ENCODE measurements at places on chromosomes 4 and X. TPM values are rescaled to one million over a fixed set of nuclear protein-coding genes. Genes with fewer than 3 reads are reported as not detected.
A peak's percentile ranks its signal among the peaks of the same experiment; 100 is the strongest.

- H3K4me3 ChIP-seq = no peak overlapping the region
- DNase-seq = no peak
- H3K27ac ChIP-seq = no peak overlapping the region
Observed at GRCh38 chrX:116657071-116657470, 194.3 kb upstream of the CT83 start.

DNA sequence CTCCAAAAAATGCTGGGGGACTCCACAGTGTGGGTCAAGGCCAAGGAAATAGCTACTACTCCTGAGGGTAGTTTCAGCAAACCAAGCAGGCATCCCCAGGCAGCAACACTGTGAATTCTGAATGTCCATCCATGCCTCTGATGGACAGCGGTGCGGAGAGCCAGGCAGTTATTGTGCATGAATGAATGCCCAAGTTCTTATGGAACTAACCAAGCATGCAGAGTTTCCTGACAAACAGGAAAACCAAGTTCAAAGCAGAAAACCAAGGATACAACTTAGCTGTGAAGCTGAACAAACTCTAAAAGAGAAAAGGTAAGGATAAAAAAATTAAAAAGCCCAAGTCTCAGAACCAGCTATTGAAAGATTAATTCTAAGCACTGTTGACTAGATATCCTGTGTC is 642.6 kb upstream of the HS3ST1 start:
- no peak overlapping the region for H3K4me3 ChIP-seq
- no peaks in the 10 kb centered on the region for H3K36me3 ChIP-seq
- H3K4me1 ChIP-seq = no peaks in the 10 kb centered on the region
- no peaks in the 10 kb centered on the region for H3K27me3 ChIP-seq
- no peak for DNase-seq

GRCh38 chrX:9285342-9285771 is 179.5 kb upstream of the TBL1X start:
- no peaks in the 10 kb centered on the region for H3K36me3 ChIP-seq
- no peaks in the 10 kb centered on the region for H3K4me1 ChIP-seq
- no peaks in the 10 kb centered on the region for H3K27me3 ChIP-seq
- no peak overlapping the region for H3K4me3 ChIP-seq
- peak; percentile 0 for DNase-seq
- no peak overlapping the region for H3K27ac ChIP-seq

DNA sequence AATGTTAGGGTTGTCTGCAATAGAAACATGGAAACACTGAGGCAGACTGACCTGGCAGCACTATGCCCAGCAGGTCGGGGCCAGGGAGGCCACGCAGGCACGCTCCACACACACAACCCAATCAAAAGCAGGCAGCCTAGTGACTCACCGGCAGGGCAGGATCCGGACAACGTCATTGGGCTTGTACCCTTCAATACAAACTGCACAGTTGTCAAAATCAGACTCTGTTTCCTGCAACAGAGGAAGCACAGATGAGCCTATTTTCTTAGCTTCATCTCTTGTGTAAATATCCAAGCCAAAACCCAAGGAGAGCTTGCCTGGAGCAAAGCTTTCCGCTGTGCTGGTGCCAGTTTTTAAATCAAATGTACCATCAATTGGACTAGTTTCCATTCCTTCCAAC is 185.8 kb downstream of the RNF150 start:
- H3K27me3 ChIP-seq = no peaks in the 10 kb centered on the region
- no peak for DNase-seq
- no peaks in the 10 kb centered on the region for H3K4me1 ChIP-seq
- H3K27ac ChIP-seq = no peak overlapping the region
- no peak overlapping the region for H3K4me3 ChIP-seq

DNA sequence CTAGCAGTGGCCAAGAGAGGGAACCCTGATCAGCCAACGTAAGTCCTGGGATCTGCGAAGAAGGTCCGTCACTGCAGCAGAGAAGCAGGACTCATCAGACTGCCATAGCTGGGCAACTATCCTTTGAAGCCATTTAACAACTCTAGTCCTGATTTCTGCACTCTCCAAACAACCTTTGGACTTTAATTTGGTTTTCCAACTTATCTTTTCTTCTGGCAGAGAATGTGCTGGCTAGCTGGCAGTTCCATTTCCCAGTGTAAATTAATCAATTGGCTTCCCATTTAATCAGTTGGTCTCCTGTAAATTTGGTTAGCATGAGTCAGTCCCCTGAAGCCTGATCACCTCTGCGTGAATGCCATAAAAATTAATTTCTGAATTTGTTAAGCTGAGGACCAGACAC is 153.7 kb upstream of the GPR101 start:
- no peak overlapping the region for H3K27ac ChIP-seq
- no peak for DNase-seq
- H3K36me3 ChIP-seq = no peaks in the 10 kb centered on the region
- H3K4me3 ChIP-seq = no peak overlapping the region

DNA sequence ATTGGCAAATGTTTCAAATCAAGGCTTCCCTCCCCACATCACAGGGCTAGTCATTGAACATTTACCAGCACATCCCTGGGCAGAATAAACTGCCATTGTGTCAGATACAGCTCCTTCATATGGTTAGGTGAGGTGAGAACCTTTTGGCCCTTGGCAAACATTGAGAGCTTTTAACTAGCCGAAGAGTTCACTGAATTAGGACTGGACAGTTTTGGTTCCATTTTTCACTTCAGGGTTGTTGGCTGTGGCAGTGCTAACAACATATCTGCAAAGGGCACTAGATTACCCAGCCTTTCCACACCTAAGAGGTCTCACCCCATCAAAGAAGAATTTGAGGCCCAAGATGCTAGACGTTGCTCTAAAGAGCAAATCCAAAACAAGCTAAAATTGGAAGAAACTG is 180.7 kb downstream of the GUCY2F start:
- no peak overlapping the region for H3K4me3 ChIP-seq
- no peaks in the 10 kb centered on the region for H3K4me1 ChIP-seq
- no peaks in the 10 kb centered on the region for H3K27me3 ChIP-seq

DNA sequence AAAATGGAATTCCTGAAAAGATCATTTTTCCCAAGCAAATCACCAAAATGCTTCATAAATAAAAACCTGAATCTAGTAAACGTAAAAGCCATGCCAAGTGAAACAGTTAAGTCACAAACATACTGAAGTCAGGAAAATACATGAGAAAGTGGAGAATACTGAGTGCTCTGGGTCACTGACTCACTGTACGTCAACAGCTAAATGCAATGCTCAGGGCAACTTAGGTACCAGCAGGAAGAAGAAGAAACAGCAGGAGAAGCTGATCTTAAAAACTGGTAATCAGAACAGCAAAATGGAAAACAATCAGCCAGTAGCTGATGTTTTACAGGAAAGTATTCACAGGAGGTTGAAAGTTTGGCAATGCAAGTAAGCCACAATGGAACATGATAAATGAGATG is 252.6 kb upstream of the ETNPPL start:
- H3K36me3 ChIP-seq = no peaks in the 10 kb centered on the region
- no peaks in the 10 kb centered on the region for H3K27me3 ChIP-seq
- DNase-seq = no peak
- no peak overlapping the region for H3K4me3 ChIP-seq

- peaks cover 21% of the 10 kb centered on the region for H3K4me1 ChIP-seq
- H3K4me3 ChIP-seq = peak overlapping the region; percentile 18
- H3K36me3 ChIP-seq = no peaks in the 10 kb centered on the region
- H3K27me3 ChIP-seq = no peaks in the 10 kb centered on the region
- H3K27ac ChIP-seq = no peak overlapping the region
Observed at GRCh38 chr4:40309250-40309774, 25.8 kb upstream of the CHRNA9 start.

DNA sequence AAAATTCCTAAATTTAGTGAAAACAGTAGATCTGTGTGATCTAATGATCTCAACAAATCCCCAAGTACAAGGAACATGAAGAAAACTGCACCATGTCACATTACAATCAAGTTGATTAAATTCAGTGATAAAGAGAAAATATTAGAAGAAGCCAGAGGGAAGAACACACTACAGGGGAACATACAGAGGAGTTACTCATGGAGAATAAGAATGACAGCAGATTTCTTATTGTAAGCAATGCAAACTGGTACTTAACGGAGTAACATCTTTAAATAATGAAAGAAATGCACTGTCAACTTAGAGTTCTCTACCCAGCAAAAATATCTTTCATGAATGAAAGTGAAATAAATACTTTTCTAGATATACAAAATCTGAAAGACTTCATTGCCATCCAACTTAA is 21.1 kb downstream of the TLL1 start:
- no peaks in the 10 kb centered on the region for H3K4me1 ChIP-seq
- no peak overlapping the region for H3K27ac ChIP-seq
- no peaks in the 10 kb centered on the region for H3K27me3 ChIP-seq
- DNase-seq = no peak
- H3K36me3 ChIP-seq = peaks cover 4% of the 10 kb centered on the region

- H3K4me3 ChIP-seq = no peak overlapping the region
- H3K4me1 ChIP-seq = no peaks in the 10 kb centered on the region
- no peaks in the 10 kb centered on the region for H3K27me3 ChIP-seq
Observed at GRCh38 chrX:106898462-106898861, 4.7 kb downstream of the RIPPLY1 start.

DNA sequence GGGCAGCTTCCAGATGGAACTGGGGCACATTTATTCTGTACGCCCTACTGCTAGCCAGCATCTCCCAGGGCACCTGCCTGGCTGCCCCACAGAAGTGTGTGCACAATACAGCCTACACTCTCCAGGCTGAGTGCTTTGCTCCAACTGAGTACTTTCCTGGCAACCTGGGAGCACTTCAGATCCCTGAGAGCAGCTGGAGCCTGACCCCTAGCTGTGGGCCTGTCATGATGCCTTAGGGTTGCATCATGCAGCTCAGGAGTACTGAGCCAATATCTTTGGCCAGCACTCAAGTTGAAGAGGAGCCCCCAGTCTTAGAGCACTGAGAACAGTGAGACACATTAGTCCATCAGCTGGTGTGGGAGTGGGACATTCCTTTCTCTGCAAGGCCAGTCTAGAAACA is 321.9 kb downstream of the CFAP47 start:
- no peaks in the 10 kb centered on the region for H3K27me3 ChIP-seq
- H3K4me1 ChIP-seq = no peaks in the 10 kb centered on the region
- no peak for DNase-seq
- no peak overlapping the region for H3K4me3 ChIP-seq
- no peak overlapping the region for H3K27ac ChIP-seq
- no peaks in the 10 kb centered on the region for H3K36me3 ChIP-seq

DNA sequence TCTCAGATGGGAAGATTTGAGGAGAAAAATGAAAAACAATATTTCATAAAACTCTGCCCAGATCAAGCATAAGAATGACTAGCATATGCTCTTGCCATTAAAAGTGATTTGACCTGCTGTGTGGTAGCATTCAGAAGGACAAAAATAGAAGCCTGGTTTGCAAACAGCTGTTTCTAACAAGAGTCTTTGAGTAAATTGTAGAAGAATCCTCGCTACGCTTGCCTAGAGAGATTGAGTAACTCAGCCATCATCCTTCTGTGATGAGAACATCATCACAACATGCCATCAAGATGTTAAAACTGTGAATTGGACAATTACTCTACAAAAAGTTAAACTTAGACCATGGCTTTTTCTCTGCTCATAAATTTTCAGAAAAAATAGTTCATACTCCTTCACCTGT is 168.9 kb upstream of the PUDP start:
- DNase-seq = no peak
- no peak overlapping the region for H3K27ac ChIP-seq
- H3K4me3 ChIP-seq = no peak overlapping the region
- H3K27me3 ChIP-seq = no peaks in the 10 kb centered on the region
- no peaks in the 10 kb centered on the region for H3K36me3 ChIP-seq

GRCh38 chr4:62226082-62226481 is 1026.0 kb downstream of the ADGRL3 start:
- no peaks in the 10 kb centered on the region for H3K27me3 ChIP-seq
- DNase-seq = no peak
- no peaks in the 10 kb centered on the region for H3K36me3 ChIP-seq
- H3K4me3 ChIP-seq = no peak overlapping the region

- H3K27me3 ChIP-seq = no peaks in the 10 kb centered on the region
- H3K36me3 ChIP-seq = no peaks in the 10 kb centered on the region
- no peak overlapping the region for H3K27ac ChIP-seq
Observed at GRCh38 chrX:152895724-152896420, 2.0 kb upstream of the ZNF185 start.

DNA sequence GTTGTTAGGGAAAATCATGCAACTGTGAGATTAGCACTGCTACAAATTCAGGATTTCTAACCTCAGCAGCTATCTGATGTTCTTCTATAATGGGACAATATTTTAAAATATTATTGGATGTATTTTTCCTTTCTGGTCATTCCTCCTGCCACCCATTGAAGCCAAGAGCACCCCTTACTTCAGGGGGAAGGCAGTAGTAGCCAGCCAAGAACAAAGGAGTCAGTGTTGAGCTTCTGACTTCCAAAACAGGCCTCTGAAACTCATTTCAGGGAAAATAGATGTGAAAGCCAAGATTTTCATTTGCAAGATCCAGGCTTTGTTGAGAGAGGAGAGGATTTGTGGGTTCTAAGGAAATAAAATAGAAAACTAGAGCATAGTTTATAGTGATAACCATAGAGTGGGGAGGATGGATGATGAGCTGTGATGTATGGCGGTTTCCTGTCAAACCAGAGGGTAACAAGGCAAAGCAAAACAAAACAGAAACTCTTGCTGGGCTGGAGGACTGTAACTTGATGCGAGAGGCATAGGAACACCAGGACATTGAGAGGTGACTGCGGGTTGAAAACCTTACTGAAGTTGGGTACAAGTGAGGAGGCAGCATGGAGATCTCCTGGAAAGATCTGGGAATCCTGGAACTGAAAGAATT is 173.7 kb upstream of the LEF1 start:
- H3K27ac ChIP-seq = no peak overlapping the region
- H3K36me3 ChIP-seq = no peaks in the 10 kb centered on the region
- no peaks in the 10 kb centered on the region for H3K27me3 ChIP-seq
- H3K4me3 ChIP-seq = no peak overlapping the region
- no peak for DNase-seq
- H3K4me1 ChIP-seq = no peaks in the 10 kb centered on the region

- no peaks in the 10 kb centered on the region for H3K27me3 ChIP-seq
- H3K27ac ChIP-seq = peak overlapping the region; percentile 94
- peaks cover under 1% of the 10 kb centered on the region for H3K36me3 ChIP-seq
- H3K4me3 ChIP-seq = peak overlapping the region; percentile 48
- peaks cover 53% of the 10 kb centered on the region for H3K4me1 ChIP-seq
- DNase-seq = no peak
Observed at GRCh38 chr4:169661761-169662160, 41.4 kb downstream of the CLCN3 start.

The CT55 gene
- not detected for total RNA-seq

The CDKL5 gene
- total RNA-seq = 9.2 TPM

The LRCH2 gene
- total RNA-seq = 4.2 TPM

The TIMM17B gene
- total RNA-seq = 60.8 TPM

The FDCSP gene
- not detected for total RNA-seq

The USP17L13 gene
- total RNA-seq = not detected

The ARFIP1 gene
- 29.8 TPM for total RNA-seq

The RTL9 gene
- 0.70 TPM for total RNA-seq

The PCDH19 gene
- total RNA-seq = 0.80 TPM

The STBD1 gene
- not detected for total RNA-seq

The PKD2 gene
- total RNA-seq = 10.8 TPM

The TRPC5OS gene
- not detected for total RNA-seq

The FATE1 gene
- total RNA-seq = not detected
